ENCODE measurements at places on chromosomes 4 and X.

GRCh38 chr4:37825968-37826294 lies 555 bp upstream of the PGM2 start:
- no peaks in the 10 kb centered on the region for H3K27me3 ChIP-seq
- H3K4me3 ChIP-seq, result peak overlapping the region; percentile 79
- H3K4me1 ChIP-seq, result peaks cover 29% of the 10 kb centered on the region
- H3K27ac ChIP-seq, result peak overlapping the region; percentile 76

DNA sequence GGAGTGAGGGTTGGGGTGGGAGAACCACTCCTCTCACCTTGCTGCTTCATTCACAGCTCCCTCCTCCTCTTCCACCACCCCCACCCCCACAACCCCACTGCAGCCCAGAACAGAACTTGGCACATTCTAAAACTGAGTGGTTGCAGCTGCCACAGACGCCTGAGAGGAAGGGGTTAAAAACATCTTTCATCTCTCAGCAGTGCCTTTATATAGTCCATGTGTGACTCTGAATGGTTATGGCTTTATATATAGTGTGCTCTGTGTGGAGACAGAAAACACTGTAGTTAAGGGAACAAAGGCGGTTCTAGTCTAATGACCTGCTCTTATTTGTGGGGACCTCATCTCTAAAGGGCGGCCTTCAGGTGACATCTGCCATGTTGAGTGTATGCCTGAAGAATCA lies 144.8 kb downstream of the BCOR start:
- H3K27me3 ChIP-seq, result no peaks in the 10 kb centered on the region
- H3K36me3 ChIP-seq, result no peaks in the 10 kb centered on the region
- H3K4me1 ChIP-seq, result peaks cover 29% of the 10 kb centered on the region
- DNase-seq, result peak; percentile 51
- no peak overlapping the region for H3K27ac ChIP-seq

DNA sequence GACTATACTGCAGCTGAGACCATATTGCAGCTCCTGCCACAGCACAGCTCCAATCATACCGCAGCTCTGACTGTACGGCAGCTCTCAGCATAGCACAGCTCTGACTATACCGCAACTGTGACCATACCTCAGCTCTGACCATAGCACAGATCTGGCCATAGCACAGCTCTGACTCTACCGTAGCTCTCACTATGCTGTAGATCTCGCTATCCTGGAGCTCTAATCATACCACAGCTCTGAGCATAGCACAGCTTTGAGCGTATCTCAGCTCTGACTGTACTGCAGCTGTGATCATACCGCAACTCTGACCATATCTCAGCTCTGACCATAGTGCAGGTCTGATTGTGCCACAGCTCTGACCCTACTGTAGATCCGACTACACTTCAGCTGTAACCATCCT lies 139.2 kb downstream of the ASMT start:
- H3K27me3 ChIP-seq, result no peaks in the 10 kb centered on the region
- H3K4me3 ChIP-seq, result no peak overlapping the region
- no peak overlapping the region for H3K27ac ChIP-seq
- peaks cover 3% of the 10 kb centered on the region for H3K36me3 ChIP-seq

DNA sequence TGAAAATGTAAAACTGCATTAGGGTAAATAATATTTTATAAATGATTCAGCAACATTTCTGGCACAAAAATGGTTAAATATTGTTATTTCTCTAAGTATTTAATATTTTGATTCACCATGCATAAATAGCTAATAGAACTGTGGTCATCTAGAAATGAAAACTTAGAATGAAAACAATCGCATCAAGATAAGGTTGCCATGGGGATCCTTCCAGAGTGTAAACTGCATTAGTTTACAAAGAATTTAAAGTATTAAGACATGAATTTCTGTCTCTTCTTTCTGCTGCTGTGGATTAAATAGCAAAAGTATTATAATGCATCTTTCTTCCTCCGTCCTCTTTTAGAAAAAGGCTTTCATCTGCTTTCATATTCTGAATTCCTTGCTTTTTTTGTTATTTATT lies 1064.6 kb upstream of the SLIT2 start:
- no peak for DNase-seq
- no peak overlapping the region for H3K4me3 ChIP-seq
- no peaks in the 10 kb centered on the region for H3K4me1 ChIP-seq
- no peak overlapping the region for H3K27ac ChIP-seq
- no peaks in the 10 kb centered on the region for H3K27me3 ChIP-seq

- no peak overlapping the region for H3K4me3 ChIP-seq
- H3K4me1 ChIP-seq, result no peaks in the 10 kb centered on the region
- H3K27me3 ChIP-seq, result no peaks in the 10 kb centered on the region
- no peaks in the 10 kb centered on the region for H3K36me3 ChIP-seq
- no peak for DNase-seq
Observed at GRCh38 chr4:11632025-11632424, 203.3 kb upstream of the HS3ST1 start.

DNA sequence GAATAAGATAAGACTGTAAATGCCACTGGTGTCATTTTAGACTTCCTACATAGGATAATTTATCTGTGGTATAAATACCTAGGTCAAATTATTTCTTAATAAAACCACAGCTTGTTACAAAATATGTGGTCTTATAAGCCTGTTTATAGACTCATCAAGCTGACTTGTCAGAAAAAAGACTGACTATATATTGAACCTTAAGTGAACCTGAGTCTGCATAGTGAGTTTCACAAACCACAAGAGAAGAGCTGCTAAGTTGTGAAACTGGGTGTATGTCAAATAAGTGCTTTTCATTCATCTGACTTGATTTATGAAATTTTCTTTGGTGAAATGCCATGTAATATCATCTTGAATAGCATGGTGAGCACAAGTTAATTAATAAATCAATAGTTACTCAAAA lies 48.4 kb upstream of the TMPRSS11A start:
- no peak overlapping the region for H3K4me3 ChIP-seq
- no peaks in the 10 kb centered on the region for H3K4me1 ChIP-seq
- H3K27me3 ChIP-seq, result no peaks in the 10 kb centered on the region
- no peak overlapping the region for H3K27ac ChIP-seq
- H3K36me3 ChIP-seq, result no peaks in the 10 kb centered on the region
- DNase-seq, result no peak

GRCh38 chr4:5619913-5620625 lies 88.3 kb downstream of the EVC2 start:
- H3K27ac ChIP-seq, result no peak overlapping the region
- DNase-seq, result no peak
- no peaks in the 10 kb centered on the region for H3K4me1 ChIP-seq
- H3K4me3 ChIP-seq, result no peak overlapping the region
- no peaks in the 10 kb centered on the region for H3K27me3 ChIP-seq

GRCh38 chrX:40504801-40505605 lies 75.8 kb upstream of the ATP6AP2 start:
- H3K36me3 ChIP-seq, result no peaks in the 10 kb centered on the region
- DNase-seq, result no peak
- H3K4me3 ChIP-seq, result no peak overlapping the region
- H3K27ac ChIP-seq, result no peak overlapping the region

- DNase-seq, result no peak
- H3K4me1 ChIP-seq, result peaks cover 4% of the 10 kb centered on the region
- no peaks in the 10 kb centered on the region for H3K27me3 ChIP-seq
- no peak overlapping the region for H3K27ac ChIP-seq
- H3K4me3 ChIP-seq, result no peak overlapping the region
Observed at GRCh38 chrX:99572711-99573110, 837.4 kb downstream of the PCDH19 start.

- DNase-seq, result no peak
- no peaks in the 10 kb centered on the region for H3K4me1 ChIP-seq
- no peaks in the 10 kb centered on the region for H3K27me3 ChIP-seq
- H3K36me3 ChIP-seq, result no peaks in the 10 kb centered on the region
- no peak overlapping the region for H3K27ac ChIP-seq
Observed at GRCh38 chr4:40871695-40872250, 122.0 kb downstream of the NSUN7 start.

GRCh38 chr4:151811403-151811802 lies 50.6 kb upstream of the GATB start:
- peaks cover 13% of the 10 kb centered on the region for H3K4me1 ChIP-seq
- peak; percentile 9 for DNase-seq
- no peaks in the 10 kb centered on the region for H3K36me3 ChIP-seq
- 0 out of 2 replicates have a peak overlapping the region, but pooled peaks have one; percentile 22 for H3K27ac ChIP-seq
- H3K27me3 ChIP-seq, result no peaks in the 10 kb centered on the region
- H3K4me3 ChIP-seq, result no peak overlapping the region

GRCh38 chrX:2385224-2385623 lies 115.6 kb downstream of the DHRSX start:
- no peaks in the 10 kb centered on the region for H3K4me1 ChIP-seq
- no peaks in the 10 kb centered on the region for H3K36me3 ChIP-seq
- no peak for DNase-seq
- H3K27ac ChIP-seq, result no peak overlapping the region
